NCI-H1105 (cell line): ENCODE measurements at places on chromosomes 7 and 10.

- no peak for DNase-seq
These were observed 463.6 kb downstream of the PLXNA4 start for GRCh38 chr7:132112657-132113056.

DNA sequence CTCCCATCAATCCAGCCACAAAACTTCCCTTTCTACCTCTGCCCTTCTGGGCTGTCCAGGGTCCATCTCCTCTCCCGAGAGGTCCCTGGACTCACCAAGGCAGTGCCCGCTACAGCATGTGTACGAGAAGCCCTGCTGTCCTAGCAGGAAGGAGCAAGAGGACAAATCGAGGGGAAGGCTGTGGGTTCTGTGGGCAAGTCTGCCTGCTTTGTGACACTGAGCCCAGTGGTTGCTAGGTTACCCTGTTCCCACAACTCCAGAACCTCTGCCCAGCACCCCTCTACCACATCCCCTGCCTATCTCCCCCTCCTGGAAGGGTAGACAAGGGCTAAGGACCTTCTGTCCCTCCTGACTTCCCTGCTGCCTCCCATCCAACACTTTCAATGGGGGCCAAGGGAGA lies at the start of gene TBATA:
Gene TBATA, minus strand, starts transcription at position 188 of the 400 bp plus-strand sequence. CDS start 1,998 bp downstream, outside the sequence.
- no peak for DNase-seq

DNA sequence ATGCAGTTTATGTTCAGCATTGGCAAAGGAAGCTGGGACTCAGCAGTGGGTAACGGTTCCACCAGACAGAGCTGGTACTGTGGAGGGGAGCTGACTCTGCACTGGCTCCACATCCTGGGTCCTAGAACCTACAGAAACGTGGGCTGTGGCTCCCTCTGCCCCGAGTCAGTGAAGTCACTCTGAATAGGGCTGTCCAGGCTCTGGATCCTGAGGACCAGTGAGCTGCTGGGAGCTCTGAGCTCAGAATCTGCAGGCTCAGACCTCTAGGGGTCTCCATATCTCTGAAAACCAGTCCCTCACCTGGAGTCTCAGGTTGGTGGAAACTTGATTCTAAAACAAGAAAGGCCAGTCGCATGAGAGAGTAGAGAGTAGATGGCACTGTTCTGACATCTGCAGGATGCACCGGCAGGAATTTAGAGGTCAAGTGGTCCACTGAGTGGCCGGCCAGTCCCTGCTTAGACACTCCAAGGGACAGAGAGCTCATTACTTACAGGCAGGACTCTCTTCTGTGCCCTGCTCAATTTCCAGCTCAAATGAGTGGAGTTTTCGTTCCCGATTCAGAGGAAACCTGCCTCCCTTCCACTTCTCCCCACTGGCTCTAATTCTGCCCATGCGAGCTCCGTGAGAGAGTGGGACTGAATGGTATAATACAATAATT lies 18.6 kb downstream of the NPFFR1 start:
- DNase-seq, result no peak

DNA sequence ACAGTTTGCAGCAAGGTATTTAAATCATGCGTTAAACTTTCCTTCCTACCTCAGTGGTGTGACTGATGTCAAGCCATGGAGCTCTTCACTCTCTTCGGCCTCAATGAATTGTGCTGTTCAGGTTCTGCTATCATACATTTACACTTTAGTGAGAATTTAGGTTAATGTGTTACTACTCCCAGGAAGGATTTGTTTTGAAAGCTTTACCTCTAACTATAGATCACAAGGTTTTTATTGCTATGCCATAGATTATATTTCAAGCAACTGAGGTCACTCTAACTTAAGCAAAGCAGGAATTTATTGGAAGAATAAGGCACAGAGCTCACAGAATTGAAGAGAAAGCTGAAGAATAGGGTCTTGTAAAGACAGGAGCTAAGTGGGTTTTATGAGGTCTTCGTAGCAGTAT lies 11.0 kb upstream of the ADD3 start:
- DNase-seq, result no peak

DNA sequence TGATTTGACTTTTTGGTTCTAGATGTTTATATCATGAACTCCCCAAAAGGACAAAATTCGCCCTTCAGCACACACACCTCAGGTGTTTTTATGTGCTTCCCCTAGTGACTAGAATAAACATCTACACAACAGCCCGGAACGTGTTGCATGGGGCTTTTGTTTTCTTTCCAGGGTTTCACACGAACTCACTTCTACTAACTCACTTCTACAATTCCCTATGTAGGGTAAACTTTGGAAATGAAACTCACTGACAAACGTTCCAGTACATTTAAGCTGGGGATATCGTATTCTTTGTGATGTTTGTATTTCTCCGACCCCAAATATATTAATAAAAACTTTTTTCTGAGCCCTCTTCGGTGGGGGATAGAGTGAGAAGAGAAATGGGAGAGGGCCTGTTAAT lies 1.4 kb downstream of the TRA2A start:
- DNase-seq, result peak; percentile 16

- no peak for DNase-seq
These were observed 4.2 kb upstream of the TMEM139 start for GRCh38 chr7:143280566-143280965.

GRCh38 chr7:150311711-150312110 lies 11.4 kb upstream of the LRRC61 start:
- no peak for DNase-seq

DNA sequence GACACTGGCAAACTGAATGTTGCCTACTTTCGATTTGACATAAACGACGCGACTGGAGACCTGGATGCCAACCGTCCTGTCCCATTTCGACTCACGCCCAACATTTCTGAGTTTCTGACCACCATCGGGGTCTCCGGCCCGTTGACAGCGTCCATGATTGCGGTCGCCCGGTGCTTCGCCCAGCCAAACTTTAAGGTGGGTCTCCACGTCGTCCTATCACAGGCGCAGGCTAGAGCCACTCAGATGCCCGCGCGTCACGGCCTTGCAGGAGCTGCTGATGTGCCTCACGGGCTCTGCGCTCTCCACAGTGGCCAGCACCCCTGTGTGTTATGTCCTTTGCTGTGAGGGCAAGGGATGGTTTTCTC lies 132.6 kb downstream of the SMURF1 start:
- DNase-seq, result no peak

DNA sequence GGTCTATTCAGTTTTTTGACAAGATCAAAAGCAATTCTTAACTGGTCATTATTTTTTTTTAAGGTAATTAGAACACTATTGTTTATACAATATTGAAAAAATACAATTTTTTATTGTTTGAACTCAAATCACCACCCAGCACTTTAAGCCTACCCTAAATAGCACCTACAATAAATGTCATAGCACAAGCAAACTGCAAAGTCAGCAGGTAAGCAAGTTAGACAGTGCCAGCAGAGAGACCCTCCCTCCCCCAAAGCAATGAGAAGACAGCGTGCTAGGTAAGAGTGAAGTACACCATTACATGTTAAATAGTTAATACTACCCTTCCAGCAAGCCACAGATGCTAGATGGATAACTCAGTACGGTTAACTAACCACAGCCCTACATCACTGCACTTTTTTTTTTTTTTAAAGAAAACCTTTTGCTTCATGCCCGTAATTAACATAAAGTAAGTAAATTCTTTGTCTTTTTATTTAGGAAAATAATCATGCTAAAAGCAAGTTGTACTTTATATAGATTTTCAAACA lies 120.0 kb downstream of the UBE2H start:
- no peak for DNase-seq

- DNase-seq, result no peak
These were observed 327.3 kb upstream of the NRP1 start for GRCh38 chr10:33661580-33662336.

DNA sequence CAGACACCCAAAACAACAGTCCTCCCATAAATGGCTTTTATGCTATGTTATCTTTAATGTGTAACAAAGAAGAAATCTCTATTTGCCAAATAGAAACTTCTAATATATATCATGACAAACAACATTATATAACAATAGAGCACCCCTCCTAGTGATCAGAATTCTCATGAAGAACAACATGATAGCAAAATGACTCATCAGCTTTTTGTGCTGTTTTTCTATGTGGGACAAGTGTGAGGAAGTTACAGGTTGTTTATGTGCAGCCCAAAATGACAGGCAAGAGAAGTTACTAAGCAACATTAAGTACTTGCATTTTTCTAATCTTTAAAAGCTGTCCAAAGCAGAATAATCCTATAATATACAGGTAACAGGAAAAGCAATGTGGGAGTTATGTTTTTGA lies 7.7 kb downstream of the DGKB start:
- no peak for DNase-seq

- no peak for DNase-seq
These were observed 23.2 kb downstream of the PILRA start for GRCh38 chr7:100396421-100396982.

- no peak for DNase-seq
These were observed 149.7 kb upstream of the AOAH start for GRCh38 chr7:36874041-36874440.

DNA sequence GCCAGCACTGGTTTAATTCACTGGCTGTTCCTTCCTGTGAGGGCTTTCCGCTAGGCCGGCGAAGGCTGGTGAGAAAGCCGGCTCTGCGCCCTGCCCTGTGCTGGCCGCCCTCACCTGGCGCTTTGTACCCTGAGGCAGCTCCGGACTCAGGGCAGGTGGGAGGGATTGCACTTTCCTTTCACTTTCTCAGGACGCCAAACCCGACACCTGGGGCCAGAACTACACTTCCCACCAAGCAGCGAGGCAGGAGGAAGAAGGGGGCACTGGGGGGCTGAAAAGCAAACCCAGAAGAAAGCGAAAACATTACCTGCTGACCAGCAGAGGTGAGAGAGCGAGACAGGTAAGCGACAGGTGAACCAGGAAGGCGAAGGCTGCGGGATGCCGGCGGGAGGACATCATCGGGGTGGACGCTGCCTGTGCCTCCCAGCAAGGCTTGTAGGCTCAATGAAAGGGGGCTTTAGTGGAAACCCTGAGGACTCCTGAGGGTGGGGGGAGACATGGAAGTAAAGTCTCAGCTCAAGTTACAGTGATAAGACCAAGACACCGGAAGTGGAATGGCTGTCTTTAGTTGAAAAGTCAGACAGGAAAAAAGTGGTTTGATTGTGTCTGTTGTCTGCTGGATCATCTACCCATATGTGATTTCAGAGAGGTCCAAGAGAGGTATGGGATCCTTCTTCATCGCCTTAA lies at the start of gene RAB19:
Gene RAB19, plus strand, starts transcription at position 181 of the 687 bp plus-strand sequence. CDS start 3,589 bp downstream, outside the sequence.
- peak; percentile 48 for DNase-seq

DNA sequence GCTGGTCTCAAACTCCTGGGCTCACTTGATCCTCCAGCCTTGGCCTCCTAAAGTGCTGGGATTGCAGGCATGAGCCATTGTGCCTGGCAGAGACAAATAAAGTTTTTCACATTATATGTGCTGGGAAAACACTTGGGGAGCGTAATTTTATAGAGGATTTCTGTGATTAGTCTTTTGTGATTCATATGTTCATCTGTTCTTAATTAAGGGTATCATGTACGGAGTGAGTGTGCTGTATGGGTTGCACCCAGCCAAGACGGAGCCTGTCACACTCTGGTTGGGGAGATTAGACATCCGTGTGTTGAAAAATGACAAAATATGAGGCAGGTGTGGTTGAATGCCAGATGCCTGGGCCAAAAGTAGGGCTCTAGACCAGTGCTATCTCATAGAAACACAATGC lies 10.3 kb downstream of the ADRB1 start:
- no peak for DNase-seq

- no peak for DNase-seq
These were observed 139.1 kb upstream of the CSTF2T start for GRCh38 chr10:51838471-51838870.

DNA sequence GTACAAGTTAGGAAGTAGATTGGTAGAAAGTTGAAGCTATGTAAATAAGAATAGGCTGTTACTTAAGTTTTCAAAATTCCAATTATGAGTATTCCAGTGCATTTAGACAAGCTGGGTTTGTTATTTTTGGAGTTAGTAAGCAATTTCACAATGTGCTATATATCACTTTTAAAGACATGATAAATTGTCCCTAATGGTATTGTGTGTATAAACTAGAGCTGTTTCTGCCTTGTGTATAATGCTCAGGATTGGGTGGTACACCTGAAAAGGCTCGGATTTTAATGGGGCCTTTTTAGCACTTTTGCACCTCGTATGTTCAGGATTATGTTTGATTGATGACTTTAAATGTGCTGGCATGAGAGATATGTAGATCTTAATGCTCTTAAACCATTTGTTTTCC lies 175.8 kb downstream of the VTI1A start:
- DNase-seq, result no peak

DNA sequence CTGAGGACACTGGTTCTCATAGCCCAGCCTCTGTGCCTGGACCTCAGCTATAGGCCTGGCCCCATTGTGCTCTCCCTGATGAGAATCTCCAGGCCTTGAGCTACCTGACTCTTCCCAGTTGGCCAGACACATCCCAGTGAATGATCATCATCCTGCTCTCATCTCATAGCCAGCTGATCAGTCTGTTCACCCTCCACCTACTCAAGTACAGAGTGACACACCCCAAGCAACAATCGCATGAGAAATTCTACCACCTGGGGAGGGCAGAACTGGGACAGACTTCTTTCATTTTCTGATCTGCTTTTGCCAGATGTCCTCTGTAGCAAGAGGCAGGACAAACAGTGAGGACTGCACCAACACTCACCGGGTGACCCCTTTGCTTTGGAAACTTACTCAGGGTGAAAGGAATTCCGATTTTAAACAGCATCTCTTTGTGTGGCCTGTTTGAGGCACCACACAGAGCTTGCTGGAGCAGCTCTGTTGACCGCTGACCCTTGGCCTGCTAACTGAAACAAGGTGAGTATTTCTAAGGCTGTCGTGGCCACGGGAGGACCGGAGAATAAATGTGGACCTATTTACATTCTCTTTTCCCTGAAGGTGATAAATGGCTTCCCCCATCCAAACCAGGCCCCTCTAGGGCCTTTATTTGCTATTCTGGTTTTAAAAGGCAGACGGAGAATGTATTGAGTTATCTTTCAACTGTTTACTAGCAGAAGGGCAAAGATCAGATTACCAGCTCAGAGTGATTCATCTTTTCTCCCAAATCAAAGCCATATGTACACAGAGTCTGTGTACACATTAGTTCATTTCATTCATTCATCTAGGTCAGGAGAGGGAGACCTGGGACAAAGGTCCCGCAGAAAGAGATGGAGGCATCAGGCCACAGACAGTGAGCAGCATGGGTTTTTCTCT lies 181.4 kb upstream of the TNS3 start:
- no peak for DNase-seq

- DNase-seq, result no peak
These were observed 70.7 kb upstream of the STEAP4 start for GRCh38 chr7:88377434-88377833.

DNA sequence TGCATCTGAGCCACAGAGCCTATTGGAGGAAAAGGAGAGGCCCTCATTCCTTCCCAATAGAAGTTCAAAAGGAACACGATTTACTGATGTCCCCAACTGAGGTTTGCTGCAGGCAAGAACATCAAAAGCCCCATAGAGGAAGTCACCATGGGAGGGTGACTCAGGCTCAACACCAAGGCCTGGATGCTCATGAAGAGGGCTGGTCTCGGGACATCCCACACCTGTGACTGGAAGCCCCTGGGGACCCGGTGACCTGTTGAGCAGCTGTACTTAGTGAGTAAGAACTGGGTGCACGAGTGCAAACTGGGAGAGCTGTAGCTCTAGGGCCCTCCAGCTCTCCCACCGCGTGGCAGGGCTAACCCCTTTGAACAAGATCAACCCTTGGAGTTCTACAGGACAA lies 38.0 kb downstream of the CYTH3 start:
- no peak for DNase-seq

GRCh38 chr7:130943336-130943901 lies 209.4 kb upstream of the KLF14 start:
- no peak for DNase-seq
